Stimulated activated CD4-positive, alpha-beta T cell treated with anti-CD3 and anti-CD28 coated beads, Interleukin-15, amount 100 ng/mL, for 1 hour (primary cell): ENCODE measurements at places on chromosomes 7 and 10.

DNA sequence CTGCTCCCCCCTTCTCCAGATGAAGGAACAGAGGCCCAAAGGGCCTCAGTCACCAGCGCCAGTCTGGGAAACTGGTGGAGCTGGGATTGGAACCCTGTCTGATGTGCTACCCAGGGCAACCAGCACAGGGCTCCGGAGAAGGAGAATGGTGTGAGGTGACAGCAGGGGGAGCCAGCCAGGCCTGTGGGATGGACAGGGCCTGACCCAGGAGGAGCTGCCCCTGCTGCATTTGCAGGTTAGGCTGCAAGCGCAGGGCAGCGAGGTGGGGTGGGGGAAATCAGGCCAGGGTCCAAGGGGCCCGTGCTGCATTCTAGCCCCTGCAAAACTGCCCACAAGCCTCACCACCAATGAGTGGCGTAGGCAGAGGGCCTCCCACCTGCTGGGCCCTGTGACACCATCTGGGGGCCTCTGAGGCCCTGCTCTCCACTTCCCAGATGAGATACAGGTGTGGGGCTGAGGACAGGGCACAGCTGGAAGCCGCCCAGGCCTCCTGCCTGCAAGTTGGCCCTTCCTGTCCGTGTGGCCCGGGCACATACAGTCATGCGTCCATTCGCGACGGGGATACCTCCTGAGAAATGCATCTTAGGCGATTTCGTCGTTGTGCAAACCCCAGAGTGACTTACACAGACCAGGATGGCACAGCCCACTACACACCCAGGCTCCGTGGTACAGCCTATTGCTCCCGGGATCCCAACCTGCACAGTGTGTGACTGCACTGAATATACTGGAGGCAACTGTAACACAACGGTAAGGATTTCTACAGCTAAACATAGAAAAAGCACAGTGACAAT lies 45.3 kb downstream of the RASGEF1A start:
- DNase-seq, result no peak

DNA sequence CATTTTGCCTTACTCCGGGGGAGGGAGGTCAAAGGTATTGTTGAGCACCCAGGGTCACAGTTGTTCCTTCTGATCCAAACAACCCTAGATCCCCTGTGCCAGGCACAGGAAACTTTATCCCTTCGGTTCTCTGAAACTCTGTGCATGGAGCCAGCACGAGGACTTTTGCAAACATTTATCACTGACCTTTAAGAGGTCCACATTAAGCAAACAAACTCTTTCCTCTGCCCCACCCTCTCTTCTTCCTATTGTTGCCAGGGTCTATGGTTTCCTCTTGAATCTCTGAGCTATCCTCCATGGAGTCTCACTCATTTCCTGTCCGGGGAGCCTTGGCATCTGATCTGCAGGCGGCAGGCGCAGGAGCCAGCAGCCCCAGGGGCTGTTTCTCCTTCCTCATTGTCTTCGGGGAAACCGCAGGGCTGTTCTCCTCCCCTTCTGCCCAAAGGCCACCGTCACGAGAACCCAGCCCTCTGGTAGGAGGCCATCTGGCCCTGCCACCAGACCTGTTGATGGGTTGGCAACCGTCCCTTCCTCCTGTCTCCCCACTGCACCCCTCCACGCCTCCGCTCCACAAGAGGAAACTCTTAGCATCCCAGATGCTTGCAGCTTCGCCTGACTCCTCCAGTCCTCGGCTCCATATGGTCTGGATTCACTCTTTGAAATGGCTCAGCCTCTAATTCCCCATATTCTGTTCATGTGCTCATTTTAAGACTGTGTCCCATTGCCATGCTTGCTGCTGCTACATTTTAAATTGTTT lies 327.3 kb upstream of the NRP1 start:
- DNase-seq, result no peak

- no peak for DNase-seq
These were observed 74.6 kb downstream of the WAPL start for GRCh38 chr10:86446987-86447386.

- no peak for DNase-seq
These were observed 937 bp downstream of the STEAP1 start for GRCh38 chr7:90155206-90155605.

- DNase-seq, result no peak
These were observed 32.1 kb downstream of the ZNF783 start for GRCh38 chr7:149293946-149294633.

DNA sequence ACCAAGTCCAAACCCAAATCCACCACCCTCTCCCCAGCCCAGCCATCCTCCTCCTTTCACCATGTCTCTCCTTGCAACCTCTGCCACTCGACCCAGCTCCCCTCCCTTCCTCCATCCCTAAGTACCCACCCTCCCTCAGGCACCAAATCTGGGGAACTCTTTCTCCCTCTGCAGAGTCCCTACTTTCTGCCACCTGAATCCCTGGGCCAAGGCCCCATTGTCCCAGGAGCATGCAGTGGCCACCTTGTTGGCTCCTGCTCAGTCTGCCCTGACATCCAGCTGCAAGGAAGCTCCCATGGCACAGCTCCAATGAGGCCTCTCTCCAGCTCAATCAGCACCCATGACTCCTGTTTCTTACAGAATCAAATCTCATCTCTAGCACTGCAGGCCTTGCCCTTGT lies 5.5 kb upstream of the UNC5B start:
- DNase-seq, result no peak

DNA sequence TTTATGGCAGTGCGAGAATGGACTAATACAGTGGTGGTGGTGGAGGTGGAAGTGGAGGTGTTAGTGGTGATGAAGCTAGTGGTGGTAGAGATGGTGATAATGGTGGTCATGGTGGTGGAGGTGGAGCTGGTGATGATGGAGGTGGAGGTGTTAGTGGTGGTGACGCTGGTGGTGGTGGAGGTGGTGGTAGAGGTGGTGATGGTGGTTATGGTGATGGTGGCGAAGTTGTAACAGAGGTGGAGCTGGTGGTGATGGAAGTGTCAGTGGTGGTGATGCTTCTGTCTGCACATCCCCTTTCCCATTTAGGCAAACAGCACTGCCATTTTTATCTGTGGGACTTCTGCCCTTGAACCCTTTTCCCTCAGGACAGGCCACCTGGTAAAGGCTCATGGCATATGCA lies 7.4 kb upstream of the PTPRN2 start:
- DNase-seq, result no peak

GRCh38 chr10:21212348-21212747 lies 313.1 kb downstream of the SKIDA1 start:
- DNase-seq, result no peak

GRCh38 chr7:35032166-35032565 lies 5.1 kb downstream of the DPY19L1 start:
- DNase-seq, result no peak

DNA sequence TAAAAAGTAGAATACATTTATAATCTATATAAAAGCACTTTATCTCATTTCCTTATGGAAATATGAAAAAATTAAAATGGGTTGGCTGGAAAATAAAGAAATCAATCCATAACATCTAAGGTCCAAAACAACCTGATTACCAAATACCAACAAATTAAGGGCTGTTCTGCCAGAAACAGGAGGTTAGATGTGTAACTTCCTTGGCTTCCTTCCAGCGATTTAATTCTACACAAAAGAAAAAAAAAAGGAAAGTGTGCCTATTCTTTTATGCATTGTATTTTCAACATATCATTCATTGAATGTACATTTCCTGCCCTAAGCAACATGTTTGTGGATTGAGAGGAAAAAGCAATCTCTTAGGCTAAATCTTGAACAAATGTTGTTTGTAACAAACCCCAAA lies 36.2 kb upstream of the USP6NL start:
- no peak for DNase-seq

DNA sequence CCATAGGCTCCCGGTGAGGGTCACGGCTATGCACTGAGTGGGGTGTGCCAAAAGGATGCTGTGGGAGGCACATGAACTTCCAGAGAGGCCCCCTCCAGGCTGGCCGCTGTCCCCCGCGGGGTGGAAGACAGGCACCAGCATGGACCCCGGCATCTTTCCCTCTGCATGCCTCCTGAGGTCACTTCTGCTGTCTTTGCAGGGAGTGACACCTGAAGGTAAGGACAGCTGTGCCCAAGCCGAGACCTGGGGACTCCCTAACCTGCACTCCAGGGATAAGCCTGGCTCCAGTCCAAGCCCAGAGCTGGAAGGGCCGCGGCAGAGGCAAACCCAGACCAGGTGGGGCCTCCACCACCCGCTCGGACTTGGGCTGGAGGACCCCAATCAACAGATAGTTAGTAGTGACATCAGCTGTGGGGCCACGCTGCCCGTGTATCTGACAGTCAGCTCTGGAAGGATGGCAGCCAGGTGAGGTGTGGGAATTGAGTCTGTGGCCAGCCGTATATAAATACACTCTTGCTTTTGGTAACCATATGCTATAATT lies 340.7 kb upstream of the MKI67 start:
- DNase-seq, result no peak

GRCh38 chr7:17300012-17300411 lies 1.6 kb downstream of the AHR start:
- no peak for DNase-seq

- DNase-seq, result no peak
These were observed 3.0 kb upstream of the HMX2 start for GRCh38 chr10:123144697-123145541.

DNA sequence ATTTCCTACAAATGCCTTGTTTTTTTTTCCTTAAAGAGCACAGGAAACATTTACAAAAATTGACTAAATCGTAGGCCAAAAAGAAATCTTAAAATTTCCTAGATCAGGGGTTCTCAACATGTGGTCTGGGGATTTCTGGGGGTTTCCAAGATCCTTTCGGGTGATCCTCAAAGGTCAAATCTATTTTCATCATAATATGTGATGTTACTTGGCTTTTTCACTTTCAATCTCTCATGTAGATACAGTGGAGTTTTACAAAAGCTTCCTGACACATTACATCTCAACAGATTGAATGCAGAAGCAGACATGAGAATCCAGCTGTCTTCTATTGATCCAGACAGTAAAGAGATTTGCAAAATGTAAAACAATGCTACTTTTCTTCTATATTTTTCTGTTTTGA lies 497.3 kb downstream of the INHBA start:
- DNase-seq, result no peak

GRCh38 chr7:54843841-54844355 lies 84.9 kb upstream of the SEC61G start:
- no peak for DNase-seq

- DNase-seq, result no peak
These were observed 61.2 kb upstream of the LRRN3 start for GRCh38 chr7:111029574-111030251.

DNA sequence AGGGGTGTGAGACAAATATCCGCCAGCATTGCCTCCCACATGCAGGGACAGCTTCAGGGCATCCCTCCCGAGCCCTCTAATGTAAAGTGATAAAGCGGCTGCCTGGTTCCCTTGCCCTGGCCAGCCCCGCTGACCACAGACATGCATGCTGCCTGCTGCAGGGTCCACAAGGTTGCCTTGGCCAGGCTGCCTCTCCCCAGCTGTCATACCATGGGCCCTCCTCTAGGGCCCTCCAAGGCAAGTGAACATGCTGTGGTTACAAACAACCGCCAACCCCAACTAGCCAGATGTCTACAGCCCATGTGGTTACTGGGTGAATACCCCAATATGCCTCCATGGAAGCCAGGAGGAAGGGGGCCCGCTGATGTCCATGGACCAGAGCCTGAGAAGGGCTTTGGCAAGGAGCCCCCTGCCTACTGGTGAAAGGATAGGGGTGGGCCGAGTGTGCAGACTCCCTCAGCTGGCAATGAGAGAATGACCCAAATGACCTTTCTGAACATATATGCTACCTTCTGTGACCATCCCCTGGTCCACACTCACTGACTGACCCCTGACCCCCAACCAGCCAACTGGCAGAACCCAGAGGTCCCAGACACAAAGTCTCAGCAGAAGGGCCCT lies 37.4 kb downstream of the GRID1 start:
- DNase-seq, result no peak

DNA sequence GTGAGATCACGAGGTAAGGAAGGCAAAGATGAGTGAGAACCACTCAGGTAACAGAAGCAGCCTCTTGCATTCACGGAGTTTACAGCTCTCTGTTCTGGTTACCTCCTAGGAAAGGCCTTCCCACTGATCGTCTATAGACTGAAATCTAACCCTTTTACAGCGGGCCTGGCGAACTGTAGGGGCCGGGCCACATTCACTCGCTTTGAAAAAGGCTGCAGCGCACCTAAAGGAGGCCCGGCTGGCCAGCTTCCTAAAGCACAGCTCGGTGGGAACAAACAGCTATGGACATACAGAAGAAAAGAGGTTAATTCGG lies 565 bp downstream of the ATP5MK start:
- DNase-seq, result no peak

DNA sequence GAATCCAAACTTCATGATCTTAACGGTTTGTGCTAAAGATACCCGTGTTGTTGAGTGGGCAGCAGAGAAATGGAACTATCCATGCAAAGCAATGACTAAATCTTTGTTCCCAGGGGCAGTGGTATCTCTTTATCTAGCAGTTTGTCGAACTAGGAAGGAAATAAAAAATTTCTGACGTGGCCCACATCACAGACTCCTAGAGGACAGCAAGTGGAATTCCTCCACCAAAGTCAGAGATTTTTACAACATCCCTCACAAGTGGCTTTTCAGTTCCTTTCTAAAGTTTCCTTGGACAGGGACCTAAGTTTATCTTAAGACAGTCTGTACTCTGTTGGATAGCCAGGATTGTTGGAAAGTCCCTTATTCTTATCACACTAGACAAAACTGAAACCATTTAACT lies 136.0 kb downstream of the RAPGEF5 start:
- DNase-seq, result no peak

- DNase-seq, result no peak
These were observed 68.1 kb upstream of the LEP start for GRCh38 chr7:128172963-128173362.

GRCh38 chr10:78029269-78030226 lies at the start of gene POLR3A:
TSS of gene POLR3A (minus strand) at chr10:78029515. CDS start at chr10:78029407, 108 bp downstream.
- DNase-seq, result peak; percentile 83

DNA sequence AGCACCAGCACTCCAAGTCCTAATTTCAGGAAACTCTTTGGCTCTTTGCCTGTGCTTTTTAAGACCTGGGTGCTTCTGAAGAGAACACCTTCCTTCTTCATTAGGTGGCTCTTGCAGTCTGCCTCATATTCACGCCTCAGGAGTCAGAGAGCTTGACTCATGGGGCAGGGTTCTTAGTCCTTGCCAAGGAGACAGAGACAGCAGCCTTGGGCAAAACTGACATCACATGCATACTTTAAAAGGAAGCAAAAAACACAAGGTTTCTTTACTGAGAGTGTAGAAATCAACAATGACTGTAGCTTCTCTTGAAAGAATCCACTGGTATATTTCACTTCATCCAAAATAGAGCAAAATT lies 780.6 kb downstream of the INHBA start:
- DNase-seq, result no peak

GRCh38 chr10:16392531-16393069 lies 44.2 kb upstream of the PTER start:
- no peak for DNase-seq

DNA sequence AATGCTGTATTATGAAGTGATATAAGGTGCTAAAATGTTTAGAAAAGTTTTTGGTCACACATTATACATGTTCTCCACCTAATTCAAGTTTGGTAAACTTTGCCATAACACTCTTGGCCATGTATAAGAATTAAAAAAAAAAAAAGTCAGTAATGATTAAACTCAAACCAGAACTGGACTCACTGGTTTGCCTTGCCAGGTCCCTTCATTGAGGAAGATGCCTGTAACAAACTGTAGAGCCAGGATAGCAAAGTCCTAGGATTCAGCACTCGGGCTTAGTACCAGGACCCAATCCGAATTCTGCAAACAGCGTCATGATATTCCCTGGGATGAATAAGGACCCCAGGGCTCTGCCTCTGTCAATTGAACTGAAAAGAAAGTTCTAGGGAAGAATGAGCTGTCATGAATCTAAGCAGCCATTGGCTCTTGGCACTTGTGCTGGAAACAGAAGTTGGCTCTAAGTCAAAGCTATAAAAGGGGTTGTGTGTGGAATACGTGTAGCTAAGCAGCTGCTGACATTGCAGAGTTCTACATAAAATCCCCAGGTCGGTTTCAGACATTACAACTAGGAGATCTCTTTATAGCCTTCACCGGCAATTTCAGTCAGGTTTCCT lies 216.9 kb downstream of the C7orf25 start:
- no peak for DNase-seq
